ENCODE measurements at places on chromosomes 7 and 10.

GRCh38 chr10:103397191-103397825 is 882 bp downstream of the PDCD11 start:
- DNase-seq, result peak; percentile 4

DNA sequence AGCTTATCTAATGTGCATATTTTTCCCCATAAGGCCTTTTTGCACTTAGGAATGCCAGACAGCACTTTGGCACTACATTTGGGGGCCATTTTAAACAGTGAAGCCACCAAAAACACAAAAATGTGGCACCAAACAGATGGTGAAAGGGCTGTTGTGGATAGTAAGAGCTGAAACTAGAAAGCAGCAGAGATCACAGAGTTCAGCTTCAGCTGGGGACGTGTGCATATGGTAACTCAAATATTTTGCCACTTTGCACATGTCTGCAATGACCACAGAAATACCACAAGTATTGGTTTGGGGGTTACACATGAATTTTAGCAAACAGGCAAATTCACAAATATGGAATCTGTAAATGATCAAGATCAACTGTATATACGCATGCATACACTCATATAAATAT is 72.8 kb downstream of the PODXL start:
- DNase-seq, result no peak

DNA sequence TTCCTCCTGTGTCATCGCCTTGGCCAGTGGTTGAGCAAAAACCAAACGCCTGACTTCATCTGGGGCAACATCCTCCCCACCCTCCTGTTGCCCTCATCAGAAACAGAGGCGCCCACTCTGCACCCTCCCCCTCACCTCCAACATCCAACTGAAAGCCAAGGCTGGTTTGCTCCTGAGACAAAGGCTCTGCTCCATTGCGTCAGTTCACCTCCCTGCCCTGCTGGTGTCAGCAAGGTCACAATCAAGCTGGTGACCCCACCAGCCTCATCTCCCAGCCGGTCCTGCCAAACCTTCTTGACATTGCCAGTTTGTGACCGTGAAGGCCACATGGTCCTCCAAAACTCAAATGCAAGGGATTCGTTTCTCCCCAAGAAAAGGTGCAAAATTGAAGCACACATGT is 131.7 kb upstream of the ADAM12 start:
- no peak for DNase-seq

GRCh38 chr10:69360485-69361302 is 56.0 kb downstream of the TACR2 start:
- DNase-seq, result peak; percentile 89

DNA sequence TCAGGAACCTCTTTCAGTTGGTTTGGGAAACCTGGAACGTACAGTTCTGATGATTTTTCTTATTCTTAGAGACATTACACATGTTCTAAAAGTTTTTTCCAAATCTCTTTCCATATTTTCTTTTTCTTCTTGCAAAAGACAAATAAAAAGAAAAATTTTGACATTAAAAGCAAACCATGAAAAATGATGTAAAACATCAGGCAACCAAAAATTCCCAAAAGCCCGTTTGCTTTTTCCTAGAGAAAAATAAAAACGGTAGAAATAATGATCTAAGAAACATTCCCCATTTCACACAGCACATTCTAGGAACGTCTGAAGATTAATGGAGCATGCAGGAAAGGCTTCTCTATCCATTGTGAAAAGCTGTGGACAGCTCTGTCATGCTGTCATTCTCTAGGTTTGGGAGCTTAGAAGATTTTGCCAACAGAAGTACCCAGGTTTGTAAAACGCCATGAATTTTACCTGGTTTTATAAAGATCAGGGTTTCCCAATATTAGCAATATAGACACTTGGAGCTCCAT is 11.2 kb upstream of the PRTFDC1 start:
- DNase-seq, result no peak

DNA sequence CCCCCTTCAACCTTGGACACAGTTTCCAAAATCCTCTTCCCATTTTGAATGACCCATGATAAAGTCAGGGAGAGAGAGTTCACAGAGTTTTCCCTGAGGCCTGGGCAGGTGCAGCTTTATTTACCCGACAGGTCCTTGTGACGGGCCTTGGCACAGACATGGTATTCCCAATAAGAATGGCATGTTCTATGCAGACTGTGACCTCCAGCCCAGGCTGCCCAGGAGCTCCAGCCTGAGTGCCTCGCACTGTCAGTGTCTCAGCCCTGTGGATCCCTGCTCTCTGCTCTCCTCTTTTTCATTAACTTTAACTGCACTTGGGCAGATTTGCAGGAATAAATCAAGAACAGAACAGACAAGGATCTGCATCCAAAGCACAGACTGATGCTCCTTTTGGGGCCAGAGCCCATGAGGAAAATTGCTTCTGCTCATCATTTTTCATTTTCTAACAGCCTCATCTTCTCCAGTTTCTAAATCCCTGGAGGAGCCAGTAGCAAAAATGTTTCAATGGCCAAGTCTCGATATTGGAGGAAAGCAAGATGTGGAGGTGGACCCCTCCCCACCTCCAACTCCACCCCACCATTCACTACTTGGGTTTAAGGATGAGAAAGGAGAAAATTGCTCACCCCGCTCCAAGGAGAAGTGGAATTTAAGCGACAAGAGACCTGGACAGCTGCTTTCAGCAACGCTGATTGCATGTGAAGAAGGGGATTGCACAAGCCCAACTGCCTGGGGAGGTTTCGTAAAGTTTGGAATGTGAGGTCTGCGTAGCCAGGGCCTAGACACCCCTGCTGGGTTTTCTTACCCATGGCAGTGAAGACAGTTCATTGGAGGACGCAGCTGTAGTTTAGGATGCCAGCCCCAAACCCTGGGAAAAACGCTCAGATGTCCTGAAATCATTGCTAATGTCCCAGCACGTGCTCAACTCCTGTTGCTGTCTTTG is 225.9 kb downstream of the WDR11 start:
- DNase-seq, result peak; percentile 9

- DNase-seq, result no peak
Measured at GRCh38 chr7:150385302-150385723, 6.2 kb downstream of the ZNF775 start.

DNA sequence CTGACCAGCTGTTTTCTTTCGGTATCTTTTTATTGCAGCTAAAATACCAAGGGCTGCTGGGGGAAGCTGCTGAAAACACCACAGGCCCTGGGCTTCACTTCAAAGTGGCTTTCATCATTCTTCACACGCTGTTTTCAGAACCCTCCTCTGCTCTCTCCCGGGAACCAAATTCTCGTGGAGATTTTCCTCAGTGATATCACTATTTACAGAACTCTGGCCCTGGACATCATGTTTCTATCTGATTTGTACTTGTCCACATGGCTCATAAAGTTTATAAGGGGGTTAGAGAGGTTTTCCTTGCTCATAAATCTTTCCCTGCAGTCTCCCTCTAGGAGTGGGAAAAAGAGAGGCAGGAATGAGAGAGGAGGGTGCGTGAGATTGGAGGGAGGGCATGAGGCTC is 177.4 kb upstream of the NPVF start:
- DNase-seq, result no peak

DNA sequence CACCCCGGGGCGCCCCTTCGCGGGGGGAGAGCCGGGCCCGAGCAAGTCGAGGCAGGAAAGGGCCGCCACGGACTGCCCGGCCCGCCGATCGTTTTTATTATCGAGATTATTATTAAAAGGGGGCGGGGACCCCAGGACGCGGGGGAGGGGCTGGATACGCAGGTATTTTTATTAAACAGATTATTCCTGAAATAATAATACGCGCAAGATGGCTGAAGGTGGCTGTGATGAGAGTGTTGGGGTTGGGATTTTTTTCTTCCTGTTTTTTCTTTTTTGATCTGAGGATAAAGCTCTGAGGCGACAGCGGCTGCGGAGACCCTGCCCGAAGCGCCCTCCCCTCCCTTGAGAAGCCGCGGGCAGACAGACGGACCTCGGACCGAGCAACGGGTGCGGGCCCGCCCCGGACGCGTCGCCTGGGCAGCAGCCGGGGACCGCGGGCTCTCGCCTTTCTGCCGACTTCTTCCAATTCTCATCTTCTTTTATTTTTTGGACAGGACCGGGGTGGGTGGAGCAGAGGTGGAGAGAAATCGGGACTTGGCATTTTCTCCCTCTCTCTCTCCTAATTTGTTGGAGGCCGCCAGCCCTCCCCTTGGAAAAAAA is 1.4 kb upstream of the TRIM8 start:
- DNase-seq, result peak; percentile 81

DNA sequence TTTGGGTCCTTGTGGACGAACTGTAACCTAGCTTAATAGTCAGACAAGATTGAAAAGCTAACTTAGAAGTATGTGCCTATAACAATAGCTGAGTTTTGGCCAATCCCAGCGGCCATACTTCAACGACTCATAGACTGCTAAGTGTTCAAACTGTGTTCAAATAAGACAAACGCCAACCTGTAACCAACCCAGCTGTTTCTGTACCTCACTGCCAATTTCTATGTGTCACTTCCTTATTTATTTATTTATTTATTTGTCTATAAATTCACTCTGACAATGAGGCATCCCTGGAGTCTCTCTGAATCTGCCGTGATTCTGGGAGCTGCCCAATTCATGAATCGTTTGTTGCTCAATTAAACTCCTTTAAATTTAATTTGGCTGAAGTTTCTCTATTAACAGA is 21.7 kb downstream of the ST8SIA6 start:
- DNase-seq, result peak; percentile 29

- no peak for DNase-seq
Measured at GRCh38 chr7:29119538-29119937, 26.8 kb downstream of the CPVL start.

- DNase-seq, result no peak
Measured at GRCh38 chr10:43708262-43708661, 59.6 kb upstream of the ZNF32 start.

GRCh38 chr7:3043544-3044371 is at the start of gene CARD11:
CARD11 (minus strand) TSS chr7:3043867; CDS start chr7:2958506, 85,361 bp downstream.
- DNase-seq, result peak; percentile 8

- DNase-seq, result no peak
Measured at GRCh38 chr7:95298091-95298490, 26.2 kb downstream of the PON1 start.

DNA sequence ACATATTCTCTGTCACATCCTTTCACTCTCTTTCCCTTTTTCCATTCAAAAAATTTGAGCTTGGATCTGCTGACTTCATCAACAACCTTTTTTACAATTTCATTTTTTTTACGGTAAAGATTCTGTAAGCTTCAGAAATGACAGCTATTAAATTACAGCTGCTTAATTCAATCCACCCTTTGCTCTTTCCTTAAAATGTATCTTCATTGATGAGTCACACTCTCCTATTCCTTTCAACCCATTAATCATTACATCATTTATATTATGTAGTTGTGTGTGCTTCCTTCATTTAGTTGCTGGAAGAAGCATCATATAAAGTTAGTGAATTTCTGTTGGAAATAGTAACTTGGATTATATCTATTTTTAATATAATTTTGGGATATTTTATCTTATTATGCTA is 67.1 kb upstream of the MAGI2 start:
- no peak for DNase-seq

- DNase-seq, result no peak
Measured at GRCh38 chr10:101146392-101147251, 15.5 kb downstream of the TLX1 start.

DNA sequence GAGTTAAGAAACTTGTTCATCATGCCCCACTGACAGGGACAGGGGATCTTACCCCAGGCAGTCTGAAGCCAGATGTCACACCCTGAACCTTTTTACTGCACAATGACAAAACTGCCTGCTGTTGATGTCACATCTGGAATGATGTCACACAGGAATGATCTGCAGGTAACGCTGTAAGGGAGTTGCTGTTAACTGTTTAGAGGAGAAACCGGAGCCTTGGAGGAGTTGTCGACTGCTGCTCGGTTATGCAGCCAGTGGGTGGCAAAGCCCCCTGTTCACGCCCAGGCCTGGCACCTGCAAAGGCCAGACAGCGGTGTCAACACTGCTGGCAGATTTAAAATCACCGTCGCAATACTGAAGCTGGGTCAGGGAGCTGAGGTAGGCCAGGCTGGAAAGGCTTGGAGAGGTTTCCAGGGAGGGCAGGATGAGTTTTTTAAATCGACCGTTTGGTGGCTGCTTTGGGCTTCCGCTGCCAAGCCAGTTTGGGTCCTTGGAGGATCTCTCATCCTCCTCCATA is 10.0 kb upstream of the SLIT1 start:
- DNase-seq, result no peak

DNA sequence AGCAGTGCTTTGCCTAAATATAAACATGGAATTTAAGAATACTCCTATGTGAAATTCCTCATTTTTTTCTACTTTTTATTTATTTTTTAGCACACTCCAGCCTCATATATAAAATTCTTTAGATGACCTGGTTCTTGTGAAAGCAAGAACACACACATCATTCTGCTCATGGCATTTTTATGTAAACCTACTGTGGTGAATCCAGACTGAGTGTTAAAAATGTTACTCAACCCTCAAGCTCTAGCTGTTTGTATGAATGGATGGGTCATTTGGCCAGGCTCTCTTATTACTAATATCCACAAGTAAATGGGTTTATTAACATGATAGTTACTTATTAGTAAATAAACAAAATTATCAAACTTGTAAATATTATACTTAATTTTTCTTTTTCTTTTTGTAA is 551.7 kb upstream of the LRRN3 start:
- DNase-seq, result no peak

GRCh38 chr10:35575640-35576039 is 29.5 kb upstream of the GJD4 start:
- no peak for DNase-seq

- DNase-seq, result peak; percentile 76
Measured at GRCh38 chr10:35533565-35533964, 71.6 kb upstream of the GJD4 start.

DNA sequence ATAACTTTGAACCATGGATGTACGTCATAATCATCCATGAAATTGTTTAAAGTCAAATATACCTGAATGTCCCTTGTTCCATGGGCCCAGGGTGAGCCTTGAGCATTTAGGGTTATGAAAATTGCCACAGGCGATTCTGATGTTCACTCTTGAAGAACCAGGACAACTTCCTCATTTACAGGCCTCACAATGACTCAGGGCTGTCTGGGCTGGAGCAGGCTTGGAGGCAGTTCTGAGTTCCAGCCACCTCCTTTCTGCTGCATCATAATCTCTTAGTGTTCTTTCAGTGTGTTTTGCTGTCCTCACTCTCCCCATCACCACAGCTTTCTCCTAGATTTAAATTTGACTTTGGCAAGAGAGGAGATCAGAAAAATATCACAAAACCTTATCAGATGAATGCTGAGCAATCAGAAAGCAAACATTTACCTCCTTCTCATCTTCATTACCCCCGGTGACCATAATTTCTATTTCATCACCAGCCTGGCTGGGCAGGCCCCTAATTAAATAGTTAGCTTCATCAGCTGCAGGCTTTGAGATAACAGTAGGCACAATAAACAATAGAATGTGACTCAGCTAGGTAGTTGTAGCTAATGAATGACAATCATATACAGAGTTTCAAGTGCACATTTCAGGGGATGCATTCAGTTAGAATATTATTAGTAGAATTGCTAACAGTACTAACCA is 571.0 kb downstream of the SH2D4B start:
- DNase-seq, result no peak

GRCh38 chr10:48231699-48232315 is 42.7 kb downstream of the FRMPD2 start:
- no peak for DNase-seq

DNA sequence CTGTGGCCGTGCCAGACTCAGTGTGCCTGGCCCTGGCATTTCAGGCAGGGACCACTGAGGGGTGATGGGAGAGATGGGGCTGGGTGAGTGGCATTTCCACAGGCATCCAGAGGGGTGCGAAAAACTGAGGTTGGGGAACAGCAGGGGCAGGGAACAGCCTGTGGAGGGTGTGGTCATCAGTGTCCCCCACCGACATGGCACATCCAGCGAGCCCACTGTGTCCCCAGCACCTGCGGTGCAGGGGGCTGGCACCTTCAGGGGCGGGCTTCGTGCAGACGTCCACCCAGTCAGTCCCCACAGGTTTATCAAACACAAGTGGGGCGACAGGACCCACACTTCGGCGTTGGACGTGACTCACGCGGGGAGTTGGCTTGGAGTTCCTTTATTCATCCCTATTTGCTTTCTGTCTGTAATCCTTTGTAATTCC is 14.8 kb downstream of the CUX1 start:
- no peak for DNase-seq
